Calu3 (cell line): ENCODE measurements at places on chromosomes 6 and 20. TPM values are rescaled to one million over a fixed set of nuclear protein-coding genes. Genes with fewer than 3 reads are reported as not detected.

DNA sequence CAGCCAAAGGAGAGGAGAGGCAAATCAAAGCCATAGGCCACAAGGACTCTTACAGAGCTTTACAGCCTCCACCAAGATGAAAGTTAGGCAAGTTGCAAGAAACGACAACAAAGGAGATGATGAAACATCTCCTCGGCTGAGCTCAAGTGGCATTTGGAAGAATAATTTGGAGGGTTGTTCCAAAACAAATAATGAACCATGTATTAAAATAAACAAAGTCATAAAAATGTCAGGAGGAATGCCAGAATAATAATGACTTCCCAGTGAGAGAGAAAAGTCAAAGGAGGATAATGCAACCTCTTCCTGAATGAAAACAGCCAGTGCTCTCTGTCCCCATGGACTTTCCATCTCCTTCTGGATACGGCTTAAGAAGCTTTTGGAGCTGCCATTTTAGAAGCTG is 371.4 kb upstream of the ID4 start:
- DNase-seq = no peak

The BANF2 gene
- total RNA-seq = not detected in 2 replicates

The SLC4A11 gene
- 9.4 and 11.0 TPM in 2 replicates for total RNA-seq

- no peak for DNase-seq
Measured at GRCh38 chr20:24309596-24309995, 159.8 kb upstream of the SYNDIG1 start.

GRCh38 chr6:55239099-55239498 is 64.8 kb downstream of the HCRTR2 start:
- peak; percentile 50 for DNase-seq

DNA sequence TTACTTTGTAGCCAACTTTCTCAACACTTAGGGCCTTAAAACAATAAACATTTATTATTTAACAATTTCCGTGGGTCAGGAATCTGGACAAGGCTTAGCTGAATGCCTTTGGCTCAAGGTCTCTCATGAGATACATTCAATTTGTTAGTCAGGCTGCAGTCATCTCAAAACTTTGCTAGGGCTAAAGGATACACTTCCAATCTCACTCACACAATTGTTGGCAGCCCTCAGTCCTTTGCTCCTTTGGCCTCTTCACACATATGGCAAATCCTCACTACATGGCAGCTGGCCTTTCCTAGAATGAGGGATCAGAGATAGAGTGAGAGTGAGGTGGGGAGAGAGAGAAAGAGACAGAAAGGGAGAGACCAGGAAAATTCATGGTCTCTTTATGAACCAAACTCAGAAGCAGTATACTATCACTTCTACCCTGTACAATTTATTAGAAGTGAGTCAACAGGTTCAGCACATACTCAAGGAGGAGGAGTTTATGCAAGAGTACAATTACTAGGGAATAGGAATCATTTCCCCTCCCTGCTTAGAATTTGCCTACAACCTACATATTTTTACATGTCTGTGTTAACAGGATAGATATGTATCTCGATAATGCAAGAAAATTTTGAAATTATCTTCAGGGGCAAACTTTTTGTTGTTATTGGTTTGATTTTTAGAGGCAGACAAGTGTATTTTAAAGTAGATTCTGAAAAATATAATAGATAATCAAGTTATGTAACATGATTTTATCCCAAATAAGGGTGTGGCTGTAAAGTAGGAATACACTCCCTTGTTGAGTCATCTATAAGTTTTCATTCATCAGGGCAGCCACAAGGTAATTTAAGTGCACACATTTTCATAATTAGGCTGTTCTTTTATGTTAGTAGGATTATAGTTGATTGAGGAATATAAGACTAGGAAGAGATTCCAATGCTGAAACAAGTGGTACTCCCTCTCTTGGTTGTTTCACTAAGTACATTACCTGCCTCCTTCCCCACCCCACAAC is 85.9 kb upstream of the HMGCLL1 start:
- no peak for DNase-seq

DNA sequence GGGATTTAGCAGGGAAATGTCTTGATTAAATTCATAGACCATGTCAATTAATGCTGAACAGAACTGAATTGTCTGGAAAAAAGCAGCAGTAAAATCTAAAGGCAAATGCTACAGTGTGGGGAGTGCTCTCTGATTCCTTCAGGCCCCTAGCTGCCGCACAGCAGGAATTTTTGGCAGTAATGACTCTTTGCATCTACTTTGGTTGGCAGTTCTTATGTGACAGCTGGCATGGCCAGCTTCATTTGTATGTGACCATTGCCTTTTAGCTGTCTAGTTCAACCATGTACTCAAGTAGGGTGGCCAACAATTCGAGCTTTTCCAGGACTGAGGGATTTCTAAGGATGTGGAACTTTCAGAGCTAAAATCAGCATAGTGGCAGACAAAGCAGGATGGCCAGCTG is 499.1 kb upstream of the MAN1A1 start:
- DNase-seq = no peak

GRCh38 chr20:36152261-36152660 is 2.3 kb upstream of the EPB41L1 start:
- DNase-seq = no peak

The HAO1 gene
- not detected in 2 replicates for total RNA-seq

GRCh38 chr20:41011551-41012067 is 17.0 kb upstream of the TOP1 start:
- peak; percentile 65 for DNase-seq

The CDKN1A gene
- total RNA-seq = 26.5 and 33.7 TPM in 2 replicates

DNA sequence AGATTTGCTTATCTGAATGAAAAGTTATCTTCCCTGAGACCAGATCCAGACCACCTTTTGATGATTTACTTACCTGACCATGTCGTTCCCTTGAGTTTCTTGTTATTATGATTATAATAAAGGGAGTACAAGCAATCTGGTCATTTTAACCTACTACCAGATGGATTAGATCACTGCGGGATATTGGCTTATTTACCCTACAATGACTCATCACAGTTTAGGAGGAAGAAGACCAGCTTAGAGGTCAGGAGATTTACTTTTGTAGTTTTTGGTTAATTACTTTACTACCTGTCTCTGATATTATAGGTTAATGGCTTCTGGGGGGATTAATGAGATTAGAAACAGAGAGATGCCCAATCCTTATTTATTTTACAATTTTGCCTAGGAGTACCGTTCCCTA is 10.7 kb downstream of the PKIB start:
- DNase-seq = no peak

- no peak for DNase-seq
Measured at GRCh38 chr6:15513131-15513771, 149.6 kb downstream of the DTNBP1 start.

The TMC2 gene
- total RNA-seq = not detected in 2 replicates

The MEP1A gene
- total RNA-seq = not detected in 2 replicates

DNA sequence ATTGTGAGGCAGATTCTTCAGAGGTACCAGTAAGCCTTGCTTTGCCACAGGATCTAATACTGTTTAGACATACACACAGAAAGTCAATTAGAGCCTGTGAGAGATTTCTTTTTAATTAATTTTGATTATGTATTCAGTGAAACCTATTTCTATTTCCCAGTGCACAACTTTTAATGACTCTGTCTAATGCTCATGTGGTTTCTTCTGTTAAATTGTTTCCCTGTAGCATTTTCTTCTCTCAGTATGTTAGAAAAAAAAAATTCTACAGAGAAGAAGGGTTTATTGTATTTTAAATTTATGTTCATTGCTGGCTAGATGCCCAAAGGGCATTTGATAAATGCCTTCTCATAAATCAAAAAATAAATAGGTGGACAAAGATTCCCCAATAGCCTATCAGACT is 293.7 kb downstream of the C6orf118 start:
- no peak for DNase-seq

DNA sequence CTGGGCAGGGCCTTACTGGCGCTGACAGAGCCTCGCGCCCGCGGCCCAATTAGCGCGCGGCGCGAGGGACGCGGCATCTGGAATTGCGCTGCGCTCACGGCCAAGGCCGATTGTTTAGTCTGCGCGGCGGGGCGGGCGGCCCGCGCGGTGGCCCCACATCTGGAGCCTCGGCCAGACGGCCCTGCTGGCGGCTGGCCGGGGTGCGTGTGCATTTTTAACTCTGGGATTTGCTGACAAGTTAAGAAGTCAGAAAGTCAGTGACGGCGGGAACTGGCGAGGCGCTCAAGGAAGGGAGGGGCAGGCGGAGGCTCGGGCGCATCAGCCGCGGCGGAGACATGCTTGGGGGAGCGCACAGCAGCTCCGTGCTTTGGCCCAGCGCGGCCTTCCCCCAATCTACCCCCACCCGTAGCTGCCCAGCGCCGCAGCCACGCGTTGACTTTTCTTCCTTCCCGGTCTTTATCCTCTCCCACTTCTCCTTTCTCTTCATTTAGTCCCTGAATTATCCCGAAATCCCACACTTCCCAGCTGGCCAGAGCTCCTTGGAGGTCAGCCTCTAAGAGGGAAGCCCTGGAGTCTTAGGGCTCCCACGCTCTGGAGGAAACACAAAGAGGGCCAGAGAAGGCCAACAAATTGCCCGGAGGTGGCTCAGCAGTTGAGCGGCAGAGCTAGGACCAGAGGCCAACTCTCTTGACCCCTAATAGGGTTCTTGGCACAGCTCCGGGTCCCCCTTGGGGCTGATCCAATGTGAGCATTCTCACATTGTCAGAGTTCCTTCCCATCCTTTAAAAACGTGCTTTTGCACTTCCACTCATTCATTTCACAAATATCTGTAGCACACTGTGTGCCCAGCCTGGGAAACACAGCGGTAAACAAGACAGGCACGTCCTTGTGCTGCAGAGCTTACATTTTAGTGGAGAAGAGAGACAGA is 40.8 kb upstream of the FOXP4 start:
- no peak for DNase-seq

DNA sequence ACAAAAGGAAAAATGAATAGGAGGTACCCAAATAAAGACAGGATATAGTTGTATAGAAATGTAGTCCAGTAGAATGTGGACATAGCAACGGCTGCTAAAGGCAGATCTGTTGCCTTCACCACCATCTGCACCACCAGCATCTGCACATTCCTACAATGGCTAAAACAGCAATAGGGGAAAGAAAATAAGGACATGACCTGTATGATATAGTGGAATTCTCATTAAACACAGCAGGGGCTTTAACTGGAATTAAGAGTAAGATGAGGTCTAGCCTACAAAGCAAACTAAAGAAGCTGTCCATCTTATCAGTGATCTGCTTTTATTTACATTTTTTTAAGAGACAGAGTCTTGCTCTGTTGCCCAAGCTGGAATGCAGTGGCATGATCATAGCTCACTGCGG is 26.8 kb upstream of the SCAF8 start:
- no peak for DNase-seq

- DNase-seq = no peak
Measured at GRCh38 chr6:118198746-118199145, 291.7 kb downstream of the SLC35F1 start.

DNA sequence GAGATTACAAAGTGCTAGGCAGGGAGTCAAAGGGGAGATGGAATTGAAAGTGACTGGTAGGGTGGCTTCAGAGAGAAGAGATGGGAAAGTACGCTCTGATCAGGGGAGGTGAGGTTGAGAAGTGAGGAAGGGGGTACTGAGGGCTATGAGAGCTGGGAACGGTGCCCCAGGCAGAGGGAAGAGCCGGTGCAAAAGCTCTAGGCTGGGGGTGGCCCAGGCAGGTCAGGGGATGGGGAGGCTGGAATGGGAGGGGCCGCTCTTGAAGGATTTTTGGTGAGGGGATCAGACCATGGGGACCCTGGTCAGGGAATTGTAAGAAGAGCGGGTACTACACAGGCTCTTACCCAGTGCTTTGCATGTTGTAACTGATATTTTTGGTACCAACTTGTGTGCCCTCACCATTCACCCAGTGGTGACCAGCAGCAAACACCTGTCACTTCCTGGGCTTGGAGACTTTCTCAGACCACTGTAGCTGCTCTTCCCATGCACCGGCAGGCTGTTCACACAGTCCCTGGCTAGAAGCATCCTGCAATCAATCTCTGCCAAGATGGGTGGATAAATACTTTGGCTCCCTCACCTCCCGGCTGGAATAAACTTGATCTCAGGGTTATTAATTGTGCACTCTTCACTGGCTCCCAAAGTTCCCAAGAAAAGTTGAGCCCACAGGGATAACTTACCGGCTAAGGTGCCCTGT is 24.0 kb downstream of the PCK1 start:
- no peak for DNase-seq

The OLIG3 gene
- not detected in 2 replicates for total RNA-seq

The CALHM6 gene
- total RNA-seq = 1.4 TPM in 1 of 2 replicates, not detected in the other

DNA sequence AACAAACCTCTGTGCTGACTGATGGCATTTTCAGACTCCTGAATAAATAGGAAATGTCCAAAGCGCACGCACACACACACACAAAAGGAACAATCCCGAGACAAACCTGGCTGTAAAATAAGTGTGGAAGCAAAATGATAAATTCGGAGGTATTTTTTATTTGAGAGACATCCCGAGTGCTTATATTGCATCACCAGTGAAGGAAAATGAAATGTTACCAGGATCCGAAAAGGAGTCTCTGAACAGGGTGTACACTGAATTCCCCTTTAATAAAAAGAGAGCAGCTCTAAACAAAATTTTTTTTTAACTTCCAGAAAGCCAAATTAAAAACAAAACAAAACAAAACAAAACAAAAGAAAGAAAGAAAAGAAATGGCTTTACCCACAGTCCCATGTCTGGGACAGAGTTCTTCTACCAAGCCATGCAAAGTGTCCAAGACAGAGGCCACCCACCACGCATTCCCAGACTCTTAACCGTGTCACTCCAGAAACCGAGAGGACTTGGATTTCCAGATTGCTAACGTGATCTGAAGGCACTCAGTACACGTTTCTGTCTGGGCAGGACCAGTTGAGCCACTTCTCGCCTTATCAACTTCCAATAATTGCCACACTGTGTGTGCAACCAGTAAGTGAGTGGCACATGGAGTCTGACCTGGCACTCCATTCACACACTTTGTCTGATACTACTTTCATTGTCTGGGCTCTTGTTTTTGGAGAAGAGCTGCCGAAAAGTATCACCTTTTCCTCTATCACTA is 817 bp downstream of the ME1 start:
- DNase-seq = peak; percentile 48
